Nasal cavity respiratory epithelium epithelial cell of viscerocranial mucosa (primary cell): ENCODE measurements at places on chromosomes 3 and 15. TPM values are rescaled to one million over a fixed set of nuclear protein-coding genes. Genes with fewer than 3 reads are reported as not detected.

The CAND2 gene
- total RNA-seq, result 0.34 and 4.3 TPM in 2 replicates

The LRRFIP2 gene
- total RNA-seq, result 83.8 and 140 TPM in 2 replicates

The TNNC1 gene
- 0.68 TPM in 1 of 2 replicates, not detected in the other for total RNA-seq

The ZNF106 gene
- 47.8 and 53.2 TPM in 2 replicates for total RNA-seq

The HIGD2B gene
- total RNA-seq, result not detected in 2 replicates

The HRH1 gene
- total RNA-seq, result 5.1 and 7.7 TPM in 2 replicates
